ENCODE measurements at places on chromosomes 7 and 10. TPM values are rescaled to one million over a fixed set of nuclear protein-coding genes. Genes with fewer than 3 reads are reported as not detected.

DNA sequence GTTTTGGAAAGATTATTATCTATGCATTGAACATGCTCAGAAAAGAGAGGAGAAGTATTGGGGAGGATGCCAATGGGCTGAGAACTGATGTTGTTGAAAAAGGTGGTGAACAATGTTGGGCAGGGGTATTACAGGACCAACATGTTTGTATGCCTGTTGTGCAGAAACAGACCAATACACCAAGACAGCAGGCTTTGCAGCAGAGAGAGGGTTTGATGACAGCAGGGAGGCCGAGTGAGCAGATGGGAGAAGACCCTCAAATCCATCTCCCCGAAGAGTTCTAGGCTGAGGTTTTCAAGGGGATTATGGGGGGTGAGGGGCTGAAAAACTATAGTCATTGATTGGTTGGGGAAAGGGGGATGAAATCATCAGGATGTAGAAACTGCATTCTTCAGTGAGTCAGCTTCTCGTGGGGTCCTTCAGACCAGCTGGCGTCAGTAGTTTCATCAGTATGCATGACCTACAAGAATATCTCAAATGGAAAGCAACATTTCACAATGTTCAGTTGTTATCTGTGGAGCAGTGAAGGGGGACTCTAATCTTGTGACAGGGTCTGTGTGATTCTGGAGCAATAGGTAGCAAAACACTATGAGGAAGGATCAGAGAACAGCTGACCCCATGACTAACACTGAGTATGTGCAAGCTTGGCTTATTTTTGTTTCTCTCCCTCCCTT is 167.8 kb downstream of the BAMBI start:
- H3K27me3 ChIP-seq = no peaks in the 10 kb centered on the region
- no peak overlapping the region for H3K27ac ChIP-seq
- H3K4me3 ChIP-seq = no peak overlapping the region
- DNase-seq = no peak
- H3K36me3 ChIP-seq = no peaks in the 10 kb centered on the region

- H3K4me3 ChIP-seq = no peak overlapping the region
- DNase-seq = no peak
- no peak overlapping the region for H3K27ac ChIP-seq
- H3K4me1 ChIP-seq = no peaks in the 10 kb centered on the region
- H3K27me3 ChIP-seq = no peaks in the 10 kb centered on the region
- H3K36me3 ChIP-seq = no peaks in the 10 kb centered on the region
Observed at GRCh38 chr10:82313401-82313800, 438.4 kb downstream of the NRG3 start.

DNA sequence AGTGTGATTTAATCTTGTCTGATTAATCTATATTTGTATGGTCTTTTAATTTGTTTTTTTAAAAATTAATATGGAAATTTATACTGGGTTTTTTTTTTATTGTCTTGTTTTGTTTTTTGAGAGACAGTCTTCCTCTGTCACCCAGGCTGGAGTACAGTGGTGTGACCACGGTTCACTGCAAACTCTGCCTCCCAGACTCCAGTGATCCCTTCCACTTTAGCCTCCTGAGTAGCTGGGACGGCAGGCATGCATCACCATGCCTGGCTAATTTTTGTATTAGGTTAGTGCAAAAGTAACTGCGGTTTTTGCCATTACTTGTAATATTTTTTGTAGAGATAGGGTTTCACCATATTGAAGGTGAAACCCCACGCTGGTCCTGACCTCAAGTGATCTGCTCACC is 73.1 kb downstream of the TET1 start:
- no peaks in the 10 kb centered on the region for H3K27me3 ChIP-seq
- DNase-seq = no peak
- H3K4me1 ChIP-seq = peaks cover 8% of the 10 kb centered on the region

DNA sequence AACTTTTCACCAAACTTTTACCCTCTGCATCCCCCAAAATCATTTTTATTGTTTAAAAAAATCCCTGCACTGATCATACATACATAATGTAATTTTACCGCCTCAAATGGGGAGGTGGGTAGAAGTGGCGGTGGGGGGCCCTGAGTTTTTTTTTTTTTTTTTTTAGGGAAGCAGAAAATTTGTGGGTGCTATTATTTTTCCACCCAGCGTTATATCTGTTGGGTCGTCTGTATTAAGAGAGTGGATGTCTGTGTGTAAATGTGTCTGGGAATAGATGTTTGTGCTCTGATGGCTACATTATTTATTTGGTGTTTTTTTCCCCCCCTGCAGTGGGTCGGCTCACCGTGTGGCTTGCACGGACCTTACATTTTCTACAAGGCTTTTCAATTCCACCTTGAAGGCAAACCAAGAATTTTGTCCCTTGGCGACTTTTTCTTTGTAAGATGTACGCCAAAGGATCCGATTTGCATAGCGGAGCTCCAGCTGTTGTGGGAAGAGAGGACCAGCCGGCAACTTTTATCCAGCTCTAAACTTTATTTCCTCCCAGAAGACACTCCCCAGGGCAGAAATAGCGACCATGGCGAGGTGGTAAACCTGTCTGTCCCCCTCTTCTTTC is 438 bp downstream of the ARID5B start:
- H3K36me3 ChIP-seq = no peaks in the 10 kb centered on the region
- peaks cover 3% of the 10 kb centered on the region for H3K4me1 ChIP-seq
- peaks cover 30% of the 10 kb centered on the region for H3K27me3 ChIP-seq
- no peak overlapping the region for H3K27ac ChIP-seq
- DNase-seq = peak; percentile 49

- no peak for DNase-seq
- H3K36me3 ChIP-seq = no peaks in the 10 kb centered on the region
- no peaks in the 10 kb centered on the region for H3K27me3 ChIP-seq
- no peak overlapping the region for H3K27ac ChIP-seq
- H3K4me1 ChIP-seq = no peaks in the 10 kb centered on the region
Observed at GRCh38 chr10:56319386-56319785, 41.7 kb downstream of the ZWINT start.

The UCN3 gene
- polyA plus RNA-seq = not detected

GRCh38 chr10:54282012-54282411 is 519.0 kb downstream of the PCDH15 start:
- no peak overlapping the region for H3K27ac ChIP-seq
- DNase-seq = no peak
- H3K36me3 ChIP-seq = no peaks in the 10 kb centered on the region
- H3K27me3 ChIP-seq = no peaks in the 10 kb centered on the region
- no peak overlapping the region for H3K4me3 ChIP-seq
- no peaks in the 10 kb centered on the region for H3K4me1 ChIP-seq

DNA sequence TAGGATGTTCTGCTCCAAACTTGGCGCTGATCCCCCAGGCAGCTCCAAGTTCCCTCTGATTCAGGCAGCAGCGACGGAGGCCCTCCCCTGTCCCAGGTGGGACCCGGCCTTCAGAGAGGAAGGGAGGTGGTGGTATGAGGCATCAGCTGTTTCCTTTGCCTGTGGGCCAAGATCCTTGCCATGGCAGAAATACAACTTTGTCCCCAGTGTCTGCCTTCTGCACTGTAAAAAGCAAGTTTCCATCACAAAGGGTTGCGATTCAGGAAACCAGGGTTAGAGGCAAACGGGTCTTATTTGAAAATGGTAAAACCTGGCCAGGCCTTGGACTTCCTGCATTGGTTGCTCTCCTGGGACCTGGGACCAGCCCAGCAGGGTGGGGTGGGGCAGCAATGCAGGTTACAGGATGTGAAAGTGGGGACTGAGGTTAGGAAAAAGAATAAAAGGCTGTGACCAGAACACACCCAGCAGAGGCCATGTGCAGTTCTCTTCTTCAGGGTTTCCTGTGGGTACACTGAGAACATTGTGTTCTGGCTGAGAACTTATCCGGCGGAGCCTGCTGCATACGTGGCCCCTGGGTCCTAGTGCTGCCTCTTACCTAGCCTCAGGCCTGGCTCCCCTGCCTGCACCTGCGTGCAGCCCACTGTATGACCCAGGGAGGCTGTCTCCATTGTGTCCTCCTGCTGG is 25.1 kb upstream of the DDIT4 start:
- DNase-seq = peak; percentile 84
- no peaks in the 10 kb centered on the region for H3K27me3 ChIP-seq
- H3K27ac ChIP-seq = peak overlapping the region; percentile 58
- H3K4me1 ChIP-seq = peaks cover 31% of the 10 kb centered on the region
- H3K36me3 ChIP-seq = no peaks in the 10 kb centered on the region
- H3K4me3 ChIP-seq = no peak overlapping the region

DNA sequence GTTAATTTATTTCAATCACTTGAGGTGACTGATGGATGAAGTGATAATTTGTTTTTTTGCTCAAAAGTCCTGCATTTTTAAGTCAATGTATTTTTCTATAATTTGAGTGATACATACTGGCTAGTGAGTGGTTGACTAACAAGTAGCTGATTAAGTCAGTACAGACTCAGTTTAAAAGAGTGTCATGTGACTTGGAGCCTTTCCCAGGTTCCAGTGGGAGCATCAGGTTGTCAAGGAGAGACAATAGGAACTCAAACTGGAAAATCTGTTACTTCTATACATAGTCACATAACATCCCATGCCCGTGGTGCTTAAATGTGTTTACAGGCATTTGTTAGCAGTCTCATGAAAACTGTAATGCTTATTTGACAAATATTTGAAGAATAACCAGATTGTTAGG is 154.7 kb downstream of the ANK3 start:
- DNase-seq = no peak
- peaks cover 22% of the 10 kb centered on the region for H3K4me1 ChIP-seq
- H3K27ac ChIP-seq = no peak overlapping the region
- no peaks in the 10 kb centered on the region for H3K36me3 ChIP-seq

GRCh38 chr7:77226357-77226839 is 26.8 kb upstream of the FGL2 start:
- no peak overlapping the region for H3K4me3 ChIP-seq
- peak; percentile 42 for DNase-seq
- H3K27me3 ChIP-seq = no peaks in the 10 kb centered on the region
- H3K4me1 ChIP-seq = no peaks in the 10 kb centered on the region
- H3K27ac ChIP-seq = no peak overlapping the region

The CC2D2B gene
- polyA plus RNA-seq = 0.35 TPM

DNA sequence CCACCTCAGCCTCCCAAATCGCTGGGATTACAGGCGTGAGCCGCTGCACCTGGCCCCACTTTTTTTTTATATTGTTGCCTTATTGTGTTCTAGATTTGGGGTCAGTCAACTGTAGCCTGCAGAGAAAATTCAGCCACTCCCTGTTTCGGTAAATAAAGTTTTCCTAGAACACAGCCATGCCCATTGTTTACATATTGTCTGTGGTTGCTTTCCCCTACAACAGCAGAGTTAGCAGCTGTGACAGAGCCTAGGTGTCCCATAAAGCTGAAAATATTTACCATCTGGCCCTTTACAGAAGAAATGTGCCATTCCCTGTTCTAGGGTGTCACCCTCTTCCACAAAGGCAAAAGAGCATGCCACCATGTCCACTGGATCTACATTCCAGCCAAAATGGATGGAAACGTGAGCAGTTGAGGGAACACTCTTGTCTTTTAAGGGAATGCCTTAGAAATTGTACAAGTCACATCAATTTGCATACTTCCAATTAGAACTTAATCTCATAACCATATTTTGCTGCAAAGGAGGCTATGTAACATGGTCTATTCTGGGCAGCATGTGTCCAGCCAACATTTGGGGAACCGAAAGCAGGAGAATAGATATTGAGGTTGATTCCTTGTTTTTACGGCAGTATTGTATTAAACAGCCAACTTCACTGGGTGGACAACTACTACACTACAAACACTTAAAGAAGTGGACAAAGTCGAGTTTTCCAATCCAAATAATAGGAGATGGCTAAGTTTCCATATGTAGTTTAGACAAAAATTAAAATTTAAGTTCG is 11.0 kb upstream of the BLVRA start:
- H3K4me3 ChIP-seq = no peak overlapping the region
- DNase-seq = no peak
- H3K4me1 ChIP-seq = no peaks in the 10 kb centered on the region
- H3K36me3 ChIP-seq = no peaks in the 10 kb centered on the region
- no peak overlapping the region for H3K27ac ChIP-seq
- no peaks in the 10 kb centered on the region for H3K27me3 ChIP-seq

DNA sequence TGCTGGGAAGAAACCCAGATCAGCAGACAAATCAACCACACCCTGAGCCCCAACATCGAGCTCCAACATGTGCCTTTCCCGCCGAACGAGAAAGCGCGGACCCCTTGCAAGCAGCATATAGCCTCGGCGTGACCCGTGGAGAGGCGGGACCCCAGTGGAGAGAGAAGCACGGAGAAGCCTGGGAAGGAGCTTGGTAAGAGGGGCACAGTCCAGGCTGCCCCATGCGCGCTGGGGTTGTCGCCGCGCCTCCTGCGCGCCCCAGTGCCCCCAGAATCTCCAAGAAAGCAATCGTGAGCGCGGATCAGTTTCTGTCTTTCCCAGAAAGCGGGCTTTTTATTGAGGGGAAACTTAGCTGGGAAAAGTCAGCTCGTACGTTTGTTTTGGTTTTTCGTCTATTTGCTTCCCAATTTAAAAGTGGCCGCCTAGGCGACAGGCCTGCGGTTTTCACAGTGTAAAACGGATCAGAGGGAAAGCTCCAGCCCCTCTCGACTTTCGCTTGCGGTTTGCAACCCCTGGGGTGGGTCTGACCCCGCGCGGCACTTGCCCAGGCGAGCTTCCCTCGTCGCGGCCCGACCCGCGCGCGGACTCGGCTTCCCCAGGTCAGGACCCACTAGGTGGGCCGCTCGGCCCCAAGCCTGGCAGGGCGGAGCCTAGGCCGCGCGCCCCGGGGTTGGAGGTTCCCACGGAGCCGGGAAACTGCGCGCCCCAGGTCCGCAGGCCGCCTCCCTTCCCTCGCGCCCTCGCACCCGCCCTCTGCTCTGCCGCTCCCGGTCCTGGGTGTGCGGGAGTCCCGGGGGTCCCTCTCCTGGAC is 31.1 kb downstream of the SKIDA1 start:
- DNase-seq = peak; percentile 66
- H3K36me3 ChIP-seq = no peaks in the 10 kb centered on the region
- peaks cover 23% of the 10 kb centered on the region for H3K4me1 ChIP-seq
- H3K27ac ChIP-seq = peak overlapping the region; percentile 94

- H3K4me1 ChIP-seq = no peaks in the 10 kb centered on the region
- no peaks in the 10 kb centered on the region for H3K36me3 ChIP-seq
- H3K27ac ChIP-seq = no peak overlapping the region
- DNase-seq = no peak
- H3K4me3 ChIP-seq = no peak overlapping the region
- no peaks in the 10 kb centered on the region for H3K27me3 ChIP-seq
Observed at GRCh38 chr7:272631-273030, 17.3 kb upstream of the FOXL3 start.

The PSMC2 gene
- 156 TPM for polyA plus RNA-seq

The PTER gene
- polyA plus RNA-seq = 3.3 TPM

The MACROH2A2 gene
- 142 TPM for polyA plus RNA-seq

The DLX5 gene
- polyA plus RNA-seq = 0.34 TPM

DNA sequence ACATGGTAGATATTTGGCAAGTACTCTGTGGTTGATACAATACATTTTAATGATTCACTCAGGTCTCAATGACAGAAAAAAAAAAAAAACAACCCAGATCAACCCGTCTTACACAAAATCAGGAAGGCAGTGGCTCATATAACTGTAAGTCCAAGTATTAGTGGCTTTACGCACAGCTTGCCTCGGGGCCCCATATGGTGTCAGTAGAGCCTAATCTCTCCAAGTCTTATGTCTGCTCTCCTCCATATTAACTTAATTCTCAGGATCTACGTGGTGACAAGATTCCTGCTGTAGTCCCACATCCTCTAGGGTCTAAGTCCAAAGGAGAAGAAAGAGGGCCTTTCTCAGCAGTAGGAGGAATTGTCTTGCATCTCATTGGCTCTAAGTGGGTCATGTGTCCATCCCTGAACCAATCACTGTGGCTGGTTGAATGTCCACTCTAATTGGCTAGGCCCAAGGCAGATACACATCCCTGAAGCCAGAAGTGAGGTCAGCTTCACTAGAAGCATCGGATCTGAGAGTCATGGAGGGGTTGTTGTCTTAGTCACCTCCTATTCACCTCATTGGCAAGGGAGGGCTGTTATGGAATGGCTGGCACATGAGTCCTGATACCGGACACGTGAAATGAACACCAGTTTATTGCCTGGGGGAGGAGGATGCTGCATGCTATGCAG is 20.5 kb upstream of the PLPP4 start:
- H3K4me3 ChIP-seq = no peak overlapping the region
- no peaks in the 10 kb centered on the region for H3K27me3 ChIP-seq
- H3K4me1 ChIP-seq = no peaks in the 10 kb centered on the region
- H3K27ac ChIP-seq = no peak overlapping the region
- H3K36me3 ChIP-seq = no peaks in the 10 kb centered on the region
- no peak for DNase-seq
